Vagina (tissue), 2 donors: ENCODE measurements at places on chromosomes 5 and 9.
A peak's percentile ranks its signal among the peaks of the same experiment; 100 is the strongest.

GRCh38 chr5:135491552-135492318 lies 39.6 kb upstream of the TIFAB start:
- no peak for DNase-seq

DNA sequence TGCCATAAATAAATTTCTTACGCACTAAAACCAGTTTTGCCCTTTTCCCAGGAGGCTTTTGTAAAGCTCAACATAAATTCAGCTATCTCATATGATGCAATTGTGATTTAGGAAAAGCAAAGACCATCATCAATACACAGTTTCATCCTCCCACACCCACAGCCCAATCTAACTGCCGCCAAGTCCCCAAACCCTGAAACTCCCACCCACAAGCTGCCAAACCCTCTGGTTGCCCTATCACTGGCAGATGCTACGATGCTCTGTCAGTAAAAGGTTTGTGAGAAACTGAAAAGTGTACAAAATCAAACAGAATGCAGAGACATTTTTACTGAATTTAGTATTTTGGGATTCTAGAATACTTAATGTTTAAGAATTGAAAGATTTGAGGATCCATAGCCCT lies 42.8 kb upstream of the NR4A3 start:
- no peak for DNase-seq

DNA sequence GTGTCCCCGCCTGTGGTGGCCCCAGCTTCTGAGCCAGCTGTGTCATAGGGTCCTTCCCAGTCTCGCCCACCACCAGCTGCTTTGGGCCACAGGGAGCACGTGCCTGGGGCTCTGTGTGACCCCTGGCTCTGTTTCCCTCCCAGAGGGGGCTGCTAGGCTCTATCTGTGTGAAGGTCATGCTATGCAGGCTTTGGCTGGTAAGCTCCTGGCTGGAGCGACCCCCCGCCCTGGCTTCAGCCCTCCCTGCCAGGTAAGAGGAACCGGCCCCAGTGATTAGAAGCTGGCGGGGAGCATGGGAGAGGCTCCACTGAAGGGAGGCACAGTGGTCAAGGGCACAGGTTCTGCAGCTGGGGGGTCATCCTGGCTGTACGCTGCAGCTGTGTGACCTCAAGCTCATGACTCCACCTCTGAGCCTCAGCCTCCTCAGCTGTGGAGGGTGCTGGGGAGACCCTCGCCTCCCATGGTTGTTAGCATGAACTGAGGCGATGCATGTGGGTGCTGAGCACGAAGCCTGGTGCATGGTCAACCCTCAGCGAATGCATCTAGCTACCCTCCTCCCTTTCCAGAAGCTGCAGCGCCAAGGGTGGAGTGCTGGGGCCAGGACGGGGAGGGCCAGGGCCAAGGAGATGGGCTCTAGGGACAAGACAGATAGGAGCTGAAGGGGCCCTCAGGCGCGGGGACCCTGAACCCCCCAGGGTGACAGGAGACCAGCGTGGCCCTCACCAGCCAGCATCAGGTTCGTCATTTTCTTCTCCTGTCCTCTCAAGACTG lies 163.8 kb upstream of the MVB12B start:
- DNase-seq = peak; percentile 71

GRCh38 chr9:112063151-112063550 lies 111.9 kb downstream of the SUSD1 start:
- DNase-seq = no peak

GRCh38 chr5:105940181-105940580 lies 1730.6 kb downstream of the EFNA5 start:
- DNase-seq = no peak

- no peak for DNase-seq
Measured at GRCh38 chr9:110327716-110328115, 9.9 kb downstream of the TXNDC8 start.

GRCh38 chr9:113219969-113220368 lies 1.1 kb downstream of the FKBP15 start:
- no peak for DNase-seq

GRCh38 chr5:36759117-36759516 lies 117.5 kb upstream of the NIPBL start:
- no peak for DNase-seq

GRCh38 chr5:131252824-131253171 lies 11.1 kb upstream of the CDC42SE2 start:
- no peak for DNase-seq

DNA sequence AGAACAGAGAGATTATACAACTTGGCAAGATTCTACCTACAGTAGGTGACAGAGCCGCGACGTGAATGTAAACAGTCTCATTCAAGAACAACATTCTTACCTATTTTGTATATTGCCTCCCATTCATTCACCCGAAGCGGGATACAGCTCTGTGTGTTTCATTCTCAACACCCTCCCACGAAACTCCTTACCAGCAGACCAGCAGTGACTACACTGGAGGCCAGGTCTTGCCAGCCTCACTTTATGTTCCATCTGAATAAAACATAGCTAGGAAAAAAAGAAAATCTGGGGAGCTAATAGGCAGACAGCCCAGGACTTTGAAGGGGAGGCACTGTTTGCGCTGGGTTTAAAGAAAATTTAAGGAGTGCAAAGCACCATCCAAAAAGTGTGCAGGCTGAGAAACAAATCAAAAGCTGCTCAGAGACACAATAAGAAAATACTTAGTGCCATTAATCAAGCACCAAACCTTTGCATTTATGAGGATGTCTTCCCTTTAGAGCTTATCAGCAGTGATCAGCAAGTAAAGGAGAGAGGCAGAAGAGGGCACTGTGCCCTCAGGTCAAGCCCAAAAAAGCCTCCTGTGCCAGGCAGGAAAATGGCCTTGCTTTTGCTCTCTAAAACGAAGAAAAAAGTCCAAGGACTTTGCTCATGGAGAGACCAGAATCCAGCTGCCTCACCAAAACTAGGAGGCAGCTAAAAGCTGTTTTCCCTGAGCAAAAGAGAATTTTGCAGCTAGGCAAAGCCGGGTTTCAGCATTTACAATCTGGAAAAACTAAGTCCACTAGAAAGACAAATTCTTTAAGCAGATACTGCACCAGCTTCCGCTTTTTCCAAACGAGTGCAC lies 295.1 kb downstream of the BNC2 start:
- no peak for DNase-seq
